Activated T-helper 2 cell treated with anti-CD3 and anti-CD28 coated beads, Interferon-gamma antibody, Interleukin-2, Interleukin-4, amounts not matched to agents 10 μg/mL and 5 μg/mL and 100 μg/mL, durations not matched to agents 14 hours and 24 hours and 36 hours (primary cell): ENCODE measurements at places on chromosomes 2 and 18. TPM values are rescaled to one million over a fixed set of nuclear protein-coding genes. Genes with fewer than 3 reads are reported as not detected.

Gene NAT8
- not detected in 2 replicates for total RNA-seq

Gene MRO
- not detected in 2 replicates for total RNA-seq

Gene BBS5
- total RNA-seq = 3.2 and 3.3 TPM in 2 replicates

Gene MSGN1
- not detected in 2 replicates for total RNA-seq

Gene C1GALT1C1L
- total RNA-seq = 0.74 and 1.1 TPM in 2 replicates

Gene CIDEA
- not detected in 2 replicates for total RNA-seq

Gene GDF7
- 0.05 and 0.11 TPM in 2 replicates for total RNA-seq

Gene CFAP221
- not detected in 2 replicates for total RNA-seq

Gene REG3A
- not detected in 2 replicates for total RNA-seq

Gene FOXD4L1
- 0.14 and 0.30 TPM in 2 replicates for total RNA-seq

Gene SEPTIN2
- total RNA-seq = 231 TPM in 2 replicates

Gene MC4R
- not detected in 2 replicates for total RNA-seq

Gene ANKRD23
- 7.0 and 9.1 TPM in 2 replicates for total RNA-seq

Gene CNDP1
- 0.09 TPM in 2 replicates for total RNA-seq

Gene SERPINB4
- total RNA-seq = not detected in 2 replicates

Gene CIB4
- not detected in 2 replicates for total RNA-seq

Gene DOCK10
- 100 and 107 TPM in 2 replicates for total RNA-seq

Gene BIN1
- total RNA-seq = 48.1 and 51.7 TPM in 2 replicates

Gene SIX3
- total RNA-seq = 0.25 and 0.34 TPM in 2 replicates

Gene C1QL2
- not detected in 2 replicates for total RNA-seq

Gene EFEMP1
- not detected in 2 replicates for total RNA-seq

Gene ST6GAL2
- not detected in 2 replicates for total RNA-seq

Gene RNU2-63P
- 19.7 and 21.6 TPM in 2 replicates for total RNA-seq

Gene EMILIN1
- 0.87 and 0.94 TPM in 2 replicates for total RNA-seq

Gene HMSD
- 9.1 and 14.9 TPM in 2 replicates for total RNA-seq

Gene NBAS
- total RNA-seq = 37.2 and 38.7 TPM in 2 replicates

Gene SMAD7
- total RNA-seq = 21.1 and 22.4 TPM in 2 replicates

Gene ANO7
- total RNA-seq = 3.5 and 4.3 TPM in 2 replicates

Gene CDH7
- not detected in 2 replicates for total RNA-seq

Gene LRRC30
- total RNA-seq = not detected in 2 replicates

Gene CD207
- not detected in 2 replicates for total RNA-seq

Gene CHRNA1
- total RNA-seq = not detected in 2 replicates

Gene CD302
- total RNA-seq = 1.1 and 1.5 TPM in 2 replicates
